ENCODE measurements at places on chromosomes 3 and 15. TPM values are rescaled to one million over a fixed set of nuclear protein-coding genes. Genes with fewer than 3 reads are reported as not detected.

Gene ZNF148
- total RNA-seq: 48.6 TPM

Gene CPNE9
- total RNA-seq: not detected

Gene CCR3
- total RNA-seq: not detected

Gene SCG5
- total RNA-seq: 9.5 TPM

Gene TUSC7
- not detected for total RNA-seq

Gene CDAN1
- total RNA-seq: 13.8 TPM

Gene KLHL40
- total RNA-seq: not detected

Gene RBP2
- 1.3 TPM for total RNA-seq

Gene SLC28A1
- not detected for total RNA-seq

Gene COL7A1
- 4.5 TPM for total RNA-seq

Gene PHLDB2
- total RNA-seq: 28.7 TPM

Gene CD80
- total RNA-seq: 0.40 TPM

Gene CCR8
- total RNA-seq: not detected

Gene DUOX1
- 0.85 TPM for total RNA-seq

Gene PRR20G
- not detected for total RNA-seq

Gene DUOXA1
- total RNA-seq: 0.67 TPM

Gene ARPP21
- not detected for total RNA-seq

Gene NEK11
- 3.6 TPM for total RNA-seq

Gene PLIN1
- 5.1 TPM for total RNA-seq

Gene UBAP1L
- 3.2 TPM for total RNA-seq

Gene ZNF660
- 1.2 TPM for total RNA-seq

Gene TFG
- total RNA-seq: 103 TPM

Gene BFSP2
- not detected for total RNA-seq

Gene GRAMD2A
- 1.0 TPM for total RNA-seq

Gene NTRK3
- total RNA-seq: 1.3 TPM

All from left colon (tissue), 2 donors.